ENCODE measurements at places on chromosomes 7 and 10.
A peak's percentile ranks its signal among the peaks of the same experiment; 100 is the strongest.

DNA sequence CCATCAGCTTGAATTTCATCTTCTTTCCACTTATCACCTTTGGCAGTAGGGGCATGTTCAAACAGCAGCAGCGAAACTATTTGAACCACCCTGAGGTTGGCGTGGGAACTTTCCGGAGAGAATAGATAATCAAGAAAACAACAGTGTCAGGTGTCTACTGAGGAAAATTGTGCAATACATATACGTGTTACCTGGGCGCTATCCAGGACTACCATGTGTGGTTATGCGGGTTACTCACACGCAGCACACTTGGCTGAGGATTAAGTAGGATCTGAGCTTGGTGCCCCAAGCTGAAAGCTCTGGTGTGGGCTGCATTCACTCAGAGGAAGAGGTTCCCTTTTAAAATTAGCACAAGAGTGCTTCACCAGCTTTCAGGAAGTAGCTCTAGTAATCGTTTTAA, 8.8 kb upstream of the ABI1 start:
- no peak for DNase-seq

- no peak for DNase-seq
Measured at GRCh38 chr10:132350391-132350790, 18.4 kb downstream of the LRRC27 start.

GRCh38 chr10:113494761-113495160, 58.1 kb upstream of the HABP2 start:
- no peak for DNase-seq

DNA sequence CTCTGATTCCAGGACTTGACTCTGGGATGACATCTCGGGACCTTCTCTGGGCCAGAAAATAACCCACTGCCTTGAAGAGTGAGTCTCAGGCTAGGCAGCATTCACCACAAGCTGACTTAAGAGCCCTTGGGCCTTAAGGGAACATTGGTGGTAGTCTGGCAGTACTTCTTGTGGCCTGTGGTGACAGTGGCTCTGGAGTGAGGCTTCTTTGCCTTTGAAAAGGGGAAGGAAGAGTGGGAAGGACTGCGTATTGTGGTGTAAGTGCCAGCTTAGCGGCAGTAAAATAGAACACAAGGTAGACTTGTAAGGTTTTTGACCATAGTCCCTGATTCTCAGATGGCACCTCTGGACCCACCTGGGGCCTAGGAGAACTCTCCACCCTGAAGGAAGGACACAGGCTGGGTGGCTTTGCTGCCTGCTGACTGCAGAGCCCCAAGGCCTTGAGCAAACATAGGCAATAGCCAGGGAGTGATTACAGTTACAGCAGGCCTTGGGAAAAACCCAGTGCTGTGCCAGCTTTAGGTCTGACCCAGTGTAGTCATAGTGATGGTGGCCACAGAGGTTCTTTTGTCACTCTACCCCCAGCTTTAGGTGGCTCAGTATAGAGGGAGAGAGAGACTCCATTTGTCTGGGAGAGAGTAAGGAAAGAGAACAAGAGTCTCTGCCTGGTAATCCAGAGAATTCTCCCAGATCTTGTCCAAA, 483.9 kb downstream of the SH2D4B start:
- no peak for DNase-seq

- no peak for DNase-seq
Measured at GRCh38 chr7:159209429-159209828, 64.8 kb upstream of the VIPR2 start.

- DNase-seq: no peak
Measured at GRCh38 chr7:152762056-152762455, 2.5 kb downstream of the ACTR3B start.

DNA sequence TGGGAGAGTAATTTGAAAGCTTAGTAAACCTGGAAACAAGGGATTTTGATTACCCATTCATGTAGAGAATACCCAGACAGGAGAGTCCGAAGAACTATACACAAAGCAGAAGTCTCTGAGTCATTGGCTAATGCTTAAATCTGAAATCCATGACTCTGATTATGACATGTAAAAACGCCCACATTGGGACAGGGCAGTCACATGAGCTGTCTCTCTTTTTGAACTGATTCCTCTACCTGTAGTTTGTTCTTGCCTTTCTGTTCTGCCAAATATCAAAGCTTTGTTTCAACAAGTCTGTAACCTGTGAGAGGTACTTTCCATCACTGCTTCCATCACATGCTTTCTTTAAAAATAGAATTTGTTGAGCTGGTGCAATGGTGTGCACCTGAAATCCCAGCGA, 4.3 kb upstream of the GPNMB start:
- DNase-seq: no peak

DNA sequence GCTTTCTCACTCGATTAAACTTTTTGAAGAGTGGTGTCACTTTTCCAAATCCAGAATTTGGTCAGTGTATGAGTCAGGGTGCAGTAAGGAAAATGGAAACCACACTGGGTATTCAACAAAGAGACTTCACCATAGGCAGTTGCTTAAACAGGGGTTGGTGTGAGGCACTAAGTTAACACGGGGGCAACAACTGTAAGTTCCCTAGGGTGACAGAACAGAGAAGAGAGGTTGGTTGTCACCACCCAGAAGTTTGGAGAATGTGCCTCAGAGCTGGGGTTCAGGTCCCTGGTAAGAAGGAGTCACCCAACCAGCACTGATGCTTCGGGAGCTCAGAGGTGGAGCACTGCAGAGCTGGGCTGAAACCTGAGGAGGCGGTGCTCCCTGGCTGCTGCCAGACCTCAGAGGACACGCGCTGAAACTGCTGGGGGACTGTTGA, 170.4 kb downstream of the ARID5B start:
- DNase-seq: no peak

GRCh38 chr10:58502956-58503355, 9.7 kb upstream of the BICC1 start:
- DNase-seq: no peak

GRCh38 chr10:12633776-12634620, 284.7 kb downstream of the CAMK1D start:
- no peak for DNase-seq

DNA sequence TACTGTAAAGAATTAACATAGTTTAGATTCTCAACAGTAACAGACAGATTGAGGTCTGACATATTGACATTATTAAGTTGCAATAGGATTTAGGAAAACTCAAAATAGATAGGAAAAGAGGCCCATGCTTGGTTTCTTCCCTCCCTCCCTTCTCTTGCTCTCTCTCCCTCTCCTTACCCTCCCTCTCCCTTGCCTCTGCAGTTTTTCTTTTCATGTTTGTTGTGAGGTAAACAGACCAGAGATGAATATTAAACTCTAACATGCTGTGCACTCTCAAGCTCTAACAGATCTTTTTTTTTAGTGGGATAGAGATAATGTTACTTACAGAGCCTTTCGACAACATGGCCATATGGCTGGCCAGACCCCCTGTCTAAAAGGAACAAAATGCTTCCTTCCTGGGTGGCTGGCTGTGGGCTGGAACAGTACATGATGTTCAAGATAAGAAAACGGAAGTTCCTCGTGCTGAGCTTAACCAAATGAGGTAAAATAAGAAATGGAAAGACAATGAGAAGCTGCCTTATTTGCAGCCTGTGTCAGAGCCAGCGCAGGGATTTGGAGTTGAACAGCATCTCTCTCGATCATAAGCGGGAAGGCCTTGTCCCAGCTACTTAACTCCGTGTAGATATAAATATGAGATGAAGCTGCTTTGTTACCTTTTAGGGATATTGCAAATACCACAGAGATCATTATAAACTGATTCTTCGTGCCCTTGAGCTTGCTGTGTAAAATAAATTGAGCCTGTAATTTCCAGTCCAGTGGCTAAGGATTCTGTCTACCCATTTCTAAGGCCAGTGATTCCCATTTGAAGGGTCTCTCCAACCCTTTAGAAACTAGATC, 391.9 kb upstream of the NPVF start:
- no peak for DNase-seq

- no peak for DNase-seq
Measured at GRCh38 chr7:89002981-89003956, 207.7 kb upstream of the TEX47 start.

GRCh38 chr7:27191833-27192545, 7.0 kb upstream of the HOXA11 start:
- DNase-seq: no peak

DNA sequence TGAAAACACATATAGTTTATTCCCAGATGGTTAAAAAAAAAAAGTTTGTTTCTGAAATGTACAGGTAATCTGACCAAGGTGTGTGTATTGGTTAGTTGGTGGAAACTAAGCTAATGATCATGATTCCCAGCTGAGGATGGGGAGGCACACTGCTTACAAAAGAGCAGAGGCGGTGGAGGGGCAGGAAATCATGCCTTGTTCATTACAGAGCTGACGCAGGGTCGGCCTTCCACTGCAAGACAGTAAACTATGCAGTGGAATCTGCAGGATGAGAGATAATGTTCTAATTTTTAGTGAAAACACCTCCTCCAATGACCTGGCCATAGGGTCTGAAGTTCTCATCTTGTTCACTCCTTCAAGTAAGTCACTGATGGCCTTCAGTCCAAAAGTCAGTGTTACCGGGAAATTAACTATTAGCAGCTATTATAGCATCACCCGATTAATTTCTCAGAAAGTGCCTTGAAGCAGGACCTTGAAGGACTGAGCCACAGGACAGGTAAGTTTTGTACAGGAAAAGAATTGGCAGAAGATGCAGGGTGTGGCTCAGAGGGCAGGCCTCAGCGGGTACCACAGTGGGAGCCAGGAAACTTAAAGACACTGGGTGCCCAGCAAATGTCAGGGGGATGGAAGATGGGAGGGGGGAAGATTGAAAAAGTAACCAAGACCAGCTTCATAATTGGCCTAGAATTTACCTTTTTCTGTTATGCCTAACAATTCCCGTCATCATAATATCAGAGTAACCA, 36.0 kb downstream of the MYOF start:
- DNase-seq: no peak

- DNase-seq: peak; percentile 40
Measured at GRCh38 chr10:110746254-110746826, 102.2 kb downstream of the RBM20 start.

- DNase-seq: no peak
Measured at GRCh38 chr7:157009778-157010587, 480 bp downstream of the MNX1 start.

GRCh38 chr7:12032146-12032545, 178.9 kb upstream of the TMEM106B start:
- no peak for DNase-seq

DNA sequence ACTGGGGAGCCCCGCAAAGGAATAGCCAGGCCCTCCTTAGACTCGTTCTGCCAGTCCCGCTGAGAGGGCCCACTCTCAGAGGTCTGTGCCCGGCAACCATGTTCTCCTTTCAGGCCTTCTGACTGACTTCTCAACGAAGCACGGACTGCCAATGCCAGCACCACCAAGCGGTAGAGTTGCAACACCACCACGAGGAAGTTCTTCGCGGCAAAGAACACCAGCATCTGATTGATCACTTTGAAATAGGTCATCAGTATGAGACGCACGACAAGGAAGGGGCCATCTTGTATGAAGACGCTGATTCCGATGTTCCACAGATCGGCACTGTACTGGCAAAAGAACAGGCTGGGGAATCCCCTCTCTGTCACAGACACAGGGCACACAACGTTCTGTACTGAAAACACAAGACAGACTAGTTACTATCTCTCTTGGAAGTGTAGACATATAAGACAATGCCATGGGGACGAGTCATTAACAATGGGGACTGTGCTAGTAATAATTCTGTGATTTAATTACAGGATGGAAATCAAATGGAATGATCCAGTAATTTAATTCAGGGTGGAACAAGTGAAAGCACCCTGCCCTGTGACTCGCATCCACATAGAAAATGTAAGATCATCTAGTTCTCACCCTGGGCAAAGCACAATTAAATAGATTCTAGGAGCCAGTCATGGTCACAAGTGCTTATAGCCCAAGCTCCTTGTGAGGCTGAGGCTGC, 42.7 kb downstream of the TMEM26 start:
- DNase-seq: no peak

Measured in activated gamma-delta T cell treated with Interleukin-2 at 50 U/mL for 16 hours (primary cell).